ENCODE measurements at places on chromosomes 5 and 9.
A peak's percentile ranks its signal among the peaks of the same experiment; 100 is the strongest.

DNA sequence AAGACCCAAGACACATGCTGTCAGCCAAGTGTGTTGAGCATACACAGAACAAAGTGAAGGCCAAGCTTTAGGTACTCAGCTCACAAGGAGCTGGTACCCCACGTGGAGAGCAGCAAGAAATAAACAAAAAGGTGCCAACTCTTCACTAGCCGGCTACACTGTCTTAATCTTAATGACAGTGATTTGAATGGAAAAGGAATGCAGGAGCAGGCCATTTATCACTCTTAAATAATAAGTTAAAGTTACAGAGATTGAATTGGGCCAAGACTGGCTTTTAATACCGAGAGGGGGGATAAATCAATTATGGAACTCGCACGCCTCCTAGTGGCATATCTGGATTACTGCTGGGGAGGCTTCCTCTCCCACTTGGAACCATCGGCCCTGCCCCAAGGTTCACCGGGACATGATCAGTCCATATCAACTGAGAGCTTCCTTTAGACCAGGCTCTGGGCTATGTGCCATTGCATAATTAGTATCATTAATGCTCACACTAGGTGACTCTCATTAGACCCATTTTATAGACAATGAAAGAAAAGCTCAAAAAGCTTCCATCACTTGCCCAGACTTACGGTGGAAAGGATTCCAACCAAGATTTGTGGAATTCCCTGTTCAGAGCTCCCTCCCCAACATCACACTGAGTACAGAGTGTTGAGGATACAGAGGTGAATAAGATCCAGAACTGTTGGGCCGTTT is 94.0 kb downstream of the ACTL7B start:
- DNase-seq = no peak

DNA sequence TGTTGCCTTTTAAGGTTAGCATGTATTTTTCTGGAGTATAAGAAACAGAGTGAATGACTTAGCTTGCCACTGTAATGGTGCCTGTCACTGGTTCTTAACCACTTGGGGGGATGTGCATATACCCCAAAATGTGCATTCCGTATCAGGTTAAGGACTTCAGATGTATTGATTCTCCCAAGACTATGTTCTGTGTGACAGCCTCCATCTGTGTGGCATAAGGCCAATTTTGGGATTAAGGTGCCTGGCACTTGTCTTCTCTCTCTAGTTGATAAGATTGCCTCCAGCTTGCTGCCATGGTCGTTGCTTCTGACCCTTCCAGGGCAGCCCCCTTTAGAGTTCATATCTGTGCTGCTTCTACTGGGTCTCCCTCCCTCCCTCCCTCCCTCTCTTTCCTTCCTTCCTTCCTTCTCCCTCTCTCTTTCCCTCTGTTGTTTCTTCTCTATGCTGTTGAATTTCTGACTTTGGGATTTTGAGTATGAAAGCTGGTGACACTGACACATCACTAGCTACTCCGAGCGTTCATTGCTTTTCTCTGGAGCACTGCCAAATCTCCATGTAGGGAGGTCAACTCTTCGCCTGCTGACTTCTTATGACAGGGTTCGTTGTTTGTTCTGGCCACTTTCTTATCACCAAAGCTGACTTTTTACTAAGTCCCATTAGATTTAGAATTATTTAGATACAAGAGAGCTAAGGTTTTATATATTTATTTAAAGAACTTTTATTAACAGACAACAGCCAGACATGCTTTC is 31.0 kb downstream of the TNFAIP8 start:
- no peak for DNase-seq

DNA sequence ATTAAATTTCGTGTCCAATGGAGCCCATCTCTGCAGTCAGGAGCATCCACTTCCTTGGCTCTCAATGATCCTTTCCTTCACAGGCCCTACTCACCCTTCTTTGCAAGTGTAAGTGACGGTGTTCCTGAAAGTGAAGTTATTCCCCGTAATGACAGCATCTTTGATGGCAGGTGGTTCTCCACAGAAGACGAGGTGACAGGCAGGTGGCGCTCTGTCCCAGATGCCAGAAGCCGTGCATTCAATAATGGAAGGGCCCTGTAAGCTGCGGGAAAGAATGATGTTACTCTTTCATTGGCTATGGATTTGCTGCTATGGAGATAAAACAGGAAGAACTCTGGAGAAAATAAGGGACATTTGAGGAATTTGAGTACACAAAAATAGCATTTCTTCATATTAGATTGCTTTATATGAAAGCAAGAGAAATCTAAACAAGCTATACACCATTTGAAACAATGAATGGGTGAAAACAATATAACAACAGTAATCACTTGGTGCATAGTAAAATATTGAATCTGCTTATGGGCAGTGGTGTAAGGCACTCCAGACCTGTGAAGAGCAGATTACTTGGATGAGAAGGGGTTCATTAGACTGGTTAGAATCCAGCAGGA is 89.9 kb upstream of the TXNDC8 start:
- DNase-seq = peak; percentile 26

DNA sequence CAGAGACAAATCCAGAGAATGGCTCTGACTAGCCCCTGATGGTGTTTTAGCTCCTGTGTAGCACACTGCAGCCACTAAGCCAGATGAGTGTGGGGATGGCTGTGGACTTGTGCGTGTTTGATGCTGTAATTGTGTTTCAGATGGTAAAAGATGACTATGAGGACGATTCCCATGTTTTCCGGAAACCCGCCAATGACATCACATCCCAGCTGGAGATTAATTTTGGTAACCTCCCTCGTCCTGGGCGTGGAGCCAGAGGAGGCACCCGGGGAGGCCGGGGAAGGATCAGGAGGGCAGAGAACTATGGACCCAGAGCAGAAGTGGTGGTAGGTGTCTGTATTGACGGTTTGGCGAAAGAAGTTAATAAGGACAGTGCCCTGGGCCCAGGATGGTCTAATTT is 38.0 kb downstream of the HABP4 start:
- DNase-seq = no peak

Data from stimulated activated CD4-positive, alpha-beta T cell treated with anti-CD3 and anti-CD28 coated beads, TNF-alpha, amount 100 ng/mL, for 24 hours (primary cell).